ENCODE measurements at places on chromosomes 1 and 21.
A peak's percentile ranks its signal among the peaks of the same experiment; 100 is the strongest.

GRCh38 chr1:43435146-43436145 lies 18.3 kb downstream of the HYI start:
- DNase-seq: no peak

DNA sequence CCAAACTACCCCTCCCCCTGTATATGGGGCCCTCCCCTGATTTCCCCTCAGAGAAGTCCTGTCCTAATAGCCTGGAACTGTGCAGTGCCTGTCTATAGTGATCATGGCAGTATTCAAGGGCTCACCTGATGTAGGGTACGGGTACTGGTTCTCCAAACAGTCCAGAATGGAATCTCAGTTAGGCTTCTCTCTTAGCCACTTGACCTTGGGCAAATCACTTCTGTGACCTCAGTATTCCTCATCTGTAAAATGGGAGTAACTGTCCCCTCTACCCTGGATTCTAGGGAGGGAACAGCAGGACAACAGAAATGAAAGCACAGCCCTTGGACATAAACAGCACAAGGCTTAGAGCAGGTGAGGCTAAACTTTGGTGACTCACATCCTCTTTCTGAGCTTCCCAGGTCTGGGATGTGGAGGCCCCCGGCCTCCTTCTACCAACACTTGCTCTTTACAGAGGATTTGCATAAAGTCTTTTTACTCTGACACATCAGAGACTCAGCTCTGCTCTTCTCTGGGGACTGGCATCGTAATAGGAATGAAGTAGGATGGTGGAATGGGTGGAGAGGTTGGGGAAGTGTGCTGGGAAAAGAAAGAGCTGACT lies 20.0 kb upstream of the PDZK1IP1 start:
- DNase-seq: no peak

- peak; percentile 70 for DNase-seq
Measured at GRCh38 chr1:983798-984475, 2.0 kb upstream of the PERM1 start.

- no peak for DNase-seq
Measured at GRCh38 chr1:8303141-8303540, 14.8 kb upstream of the SLC45A1 start.

DNA sequence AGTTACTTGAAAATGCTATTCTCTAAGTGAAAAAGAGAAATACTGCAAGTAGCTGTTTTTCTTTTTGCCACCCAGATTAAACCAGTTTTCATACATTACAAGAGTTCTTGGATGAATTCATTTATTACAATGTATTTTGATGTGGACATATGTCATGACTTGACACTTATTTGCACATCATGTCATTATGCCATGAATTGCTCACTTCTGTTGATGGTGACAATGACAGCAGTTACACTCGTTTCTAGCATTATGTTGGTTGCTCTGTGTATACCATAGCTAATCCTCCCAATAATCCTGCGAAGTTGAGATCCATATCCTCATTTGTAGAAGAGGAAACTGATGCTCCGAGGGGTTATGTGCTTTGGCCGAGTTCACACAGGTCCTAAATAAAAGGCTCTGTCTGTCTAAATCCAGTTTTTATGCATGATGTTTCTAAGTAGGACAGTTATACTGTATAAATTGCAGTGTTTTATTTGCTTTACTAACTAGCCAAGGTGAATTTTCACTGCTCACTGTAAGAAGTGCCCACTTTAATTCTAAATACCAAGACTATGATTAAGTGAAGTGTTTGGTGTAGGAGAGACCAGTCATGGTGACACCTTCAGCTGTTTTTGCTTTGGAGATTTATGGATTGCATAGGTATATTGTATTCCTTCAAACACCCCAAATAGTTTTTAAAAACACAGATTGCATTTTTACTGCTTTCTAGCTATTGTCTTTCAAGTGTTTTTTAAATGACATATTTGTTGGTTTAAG lies 56.7 kb downstream of the PRDM2 start:
- no peak for DNase-seq

- DNase-seq: no peak
Measured at GRCh38 chr1:231057410-231057809, 17.4 kb upstream of the FAM89A start.

DNA sequence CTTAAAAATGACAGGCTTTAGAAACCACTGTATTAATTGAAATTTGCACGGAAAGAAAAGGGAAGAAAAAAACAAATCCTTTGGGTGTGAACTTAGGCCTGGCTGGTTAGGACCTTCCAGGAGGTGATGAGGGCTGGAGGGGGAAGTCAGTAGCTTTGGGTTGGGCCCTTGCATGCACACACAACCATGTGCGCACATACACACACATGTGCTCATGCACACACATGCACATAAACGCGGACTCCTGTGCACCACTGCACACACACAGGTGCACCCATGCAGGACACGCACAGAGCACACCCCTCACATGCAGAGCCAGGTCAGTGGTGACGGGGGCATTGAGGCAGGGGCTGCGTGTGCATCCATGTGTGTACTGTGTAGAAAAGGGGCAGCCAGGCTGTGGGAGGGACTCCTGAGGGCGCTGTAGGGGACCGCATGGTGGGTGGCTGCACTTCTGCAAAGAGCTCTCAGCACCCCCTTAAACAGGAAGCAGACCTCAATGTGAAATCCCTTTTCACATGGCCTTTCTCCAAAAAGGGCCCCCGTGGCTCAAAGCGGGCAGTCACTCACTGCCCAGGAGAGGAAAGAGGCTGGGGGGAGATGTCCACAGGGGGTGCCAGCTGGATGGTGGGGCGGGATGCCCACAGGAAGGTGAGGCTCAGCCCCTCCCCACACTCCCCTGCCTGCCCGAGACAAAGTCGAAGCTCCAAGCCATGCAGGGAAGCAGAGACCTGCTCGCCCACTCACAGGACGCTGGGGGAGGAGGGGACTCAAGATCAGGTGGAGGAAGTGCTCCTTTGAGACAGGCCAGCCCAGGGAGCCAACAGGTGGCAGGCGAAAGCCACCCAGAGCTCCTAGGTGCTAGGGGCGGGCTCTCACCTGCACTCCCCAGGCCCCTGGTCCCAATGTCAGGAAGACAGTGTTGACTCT lies 95.2 kb downstream of the ITPKB start:
- DNase-seq: no peak

DNA sequence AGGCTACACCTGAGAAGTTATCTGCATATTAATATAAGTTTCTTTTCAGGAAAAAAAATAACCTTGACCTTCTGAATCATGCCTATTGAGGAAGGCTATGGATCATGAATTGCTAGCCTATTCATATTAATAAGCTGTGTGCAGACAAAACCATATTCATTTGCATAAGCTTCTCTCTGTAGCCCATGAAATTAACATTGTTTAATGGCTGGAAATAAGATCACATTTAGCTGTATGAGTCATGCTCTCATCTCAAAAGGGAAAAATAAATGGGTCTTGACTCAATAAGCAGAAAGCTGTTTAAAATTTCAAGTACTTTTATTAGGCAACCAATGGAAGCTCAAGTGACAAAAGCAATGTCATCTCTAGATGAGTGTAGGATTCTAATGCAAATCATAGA lies 330.0 kb upstream of the DEPDC1 start:
- no peak for DNase-seq

All from D721Med (cell line).